ENCODE measurements at places on chromosomes 1 and 21.

DNA sequence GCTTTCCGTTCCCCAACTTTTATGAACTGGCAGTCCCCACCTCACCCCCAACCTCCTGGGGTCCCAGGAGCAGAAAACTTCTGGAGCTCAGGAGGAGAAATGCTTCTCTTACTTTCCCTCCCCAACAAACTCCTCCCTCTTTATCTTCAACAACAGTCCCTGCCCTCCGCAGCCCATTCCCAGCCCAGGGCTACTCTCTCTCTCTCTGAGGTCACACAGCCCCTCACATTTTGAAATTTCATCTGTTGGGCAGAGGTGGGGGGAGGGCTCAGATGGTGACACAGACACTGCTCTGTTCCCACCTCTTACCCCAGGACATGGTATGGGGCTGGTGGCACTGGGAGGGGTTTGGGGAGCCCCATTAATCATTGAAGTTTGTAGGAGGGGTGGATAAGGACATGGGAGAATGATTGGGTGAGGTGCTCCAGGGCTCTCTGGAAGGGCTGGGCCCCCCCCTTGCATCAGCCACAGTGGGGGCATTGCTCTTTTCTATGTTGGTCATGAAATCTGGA lies 6.0 kb downstream of the PIK3CD start:
- no peak for DNase-seq

DNA sequence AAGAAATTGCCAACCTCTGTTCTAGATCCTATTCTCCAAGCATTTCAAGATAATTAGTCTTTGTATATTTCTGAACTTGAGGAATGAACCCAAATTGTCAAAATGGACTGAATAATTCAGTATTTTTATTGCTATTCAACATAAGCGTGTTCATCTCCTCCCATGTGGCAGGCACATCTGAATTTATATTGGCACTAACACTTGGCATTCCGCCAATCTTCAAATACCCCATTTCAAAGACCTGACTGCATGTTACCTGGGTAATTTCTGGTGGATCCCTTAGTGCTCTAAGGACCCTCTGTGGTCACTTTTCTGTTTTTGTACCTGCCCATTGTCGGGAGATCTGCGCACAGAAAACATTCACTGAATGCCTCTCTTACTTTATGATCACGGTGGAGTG lies 66.6 kb downstream of the BACE2 start:
- no peak for DNase-seq

DNA sequence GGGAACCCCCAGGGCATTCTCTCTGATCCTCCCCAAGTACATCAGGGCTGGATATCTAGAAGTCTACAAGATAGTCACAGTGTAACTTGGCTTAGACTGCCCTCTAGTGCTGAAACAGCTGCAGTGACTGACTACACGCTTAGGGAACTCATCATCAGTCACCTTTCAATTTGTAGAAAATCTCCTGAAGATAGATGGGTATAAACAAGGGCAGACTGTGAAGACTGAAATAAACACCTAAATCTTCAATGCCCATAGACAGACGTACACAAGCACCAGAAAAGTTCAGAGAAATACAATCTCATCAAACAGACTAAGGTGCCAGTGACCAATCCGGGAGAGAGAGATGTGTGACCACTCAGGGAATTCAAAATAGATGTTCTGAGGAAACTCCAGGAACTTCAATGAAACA lies 46.6 kb downstream of the PACC1 start:
- peak; percentile 81 for DNase-seq

GRCh38 chr1:30250984-30251850 lies 472.2 kb downstream of the MATN1 start:
- DNase-seq = no peak

- no peak for DNase-seq
Measured at GRCh38 chr1:53888681-53889080, 916 bp downstream of the YIPF1 start.

DNA sequence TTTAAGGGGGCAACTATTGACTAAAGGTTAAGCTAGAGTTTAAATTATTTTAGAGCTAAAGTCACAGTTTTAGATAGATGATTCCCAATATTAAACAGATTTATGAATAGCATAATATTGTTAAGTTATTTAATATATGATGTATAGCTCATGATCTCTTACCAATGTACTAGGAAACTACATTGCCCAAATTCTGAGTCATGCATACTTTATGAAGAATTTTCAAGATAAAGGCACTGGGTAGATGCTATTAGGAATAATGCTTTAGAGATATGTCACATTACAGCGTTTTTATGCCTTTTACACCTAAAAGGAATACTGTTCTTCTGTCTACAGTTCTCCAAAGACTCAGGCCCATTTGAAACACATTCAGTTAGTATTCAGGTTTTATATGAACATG lies 215.1 kb downstream of the NCAM2 start:
- DNase-seq = no peak

DNA sequence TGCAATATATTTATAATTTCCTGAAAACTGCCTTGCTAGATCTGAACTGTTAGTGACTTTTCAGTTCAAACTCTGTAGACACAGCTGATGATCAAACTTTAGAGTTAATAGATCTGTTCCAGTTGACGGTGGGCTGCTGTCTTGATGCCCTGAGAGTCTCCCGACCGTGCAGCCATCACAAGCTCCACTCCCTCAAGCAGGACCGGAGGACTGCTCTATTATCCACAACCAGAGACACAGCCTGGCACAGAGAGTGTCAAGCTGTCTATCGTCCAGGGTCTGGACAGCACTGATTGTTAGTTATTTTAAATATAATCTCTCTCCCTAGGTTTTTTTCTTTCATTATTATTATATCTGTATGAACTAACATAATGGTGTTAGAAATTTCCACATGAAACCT lies 8.0 kb downstream of the CHODL start:
- no peak for DNase-seq

DNA sequence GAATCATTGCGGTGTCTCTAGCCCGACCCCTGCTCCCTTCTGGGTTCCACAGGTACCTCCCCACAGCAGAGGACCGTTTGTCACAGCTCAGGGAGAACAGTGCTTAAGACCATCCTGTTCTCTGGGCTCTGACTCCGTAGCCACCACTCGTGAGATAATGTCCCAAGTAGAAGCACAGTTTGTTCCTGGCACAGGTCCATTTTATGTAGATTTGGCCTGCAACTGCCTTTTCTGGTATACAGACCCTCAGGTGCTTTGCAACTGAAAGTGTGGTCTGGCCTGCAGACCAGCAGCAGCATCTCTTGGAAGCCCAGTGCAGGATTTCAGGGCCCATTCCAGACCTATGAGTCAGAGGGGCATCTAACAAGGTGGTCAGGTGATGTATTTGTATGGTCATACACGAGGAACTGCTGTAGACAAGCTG lies 28.4 kb upstream of the TMEM125 start:
- DNase-seq = no peak

- no peak for DNase-seq
Measured at GRCh38 chr21:25186273-25186672, 421.0 kb downstream of the MRPL39 start.

GRCh38 chr1:155017041-155017945 lies 14.7 kb downstream of the ZBTB7B start:
- DNase-seq = peak; percentile 97

- DNase-seq = no peak
Measured at GRCh38 chr1:95195046-95195445, 39.0 kb upstream of the RWDD3 start.

GRCh38 chr1:41320895-41321676 lies 40.1 kb upstream of the FOXO6 start:
- DNase-seq = no peak

- no peak for DNase-seq
Measured at GRCh38 chr1:18724801-18725200, 94.2 kb downstream of the PAX7 start.

DNA sequence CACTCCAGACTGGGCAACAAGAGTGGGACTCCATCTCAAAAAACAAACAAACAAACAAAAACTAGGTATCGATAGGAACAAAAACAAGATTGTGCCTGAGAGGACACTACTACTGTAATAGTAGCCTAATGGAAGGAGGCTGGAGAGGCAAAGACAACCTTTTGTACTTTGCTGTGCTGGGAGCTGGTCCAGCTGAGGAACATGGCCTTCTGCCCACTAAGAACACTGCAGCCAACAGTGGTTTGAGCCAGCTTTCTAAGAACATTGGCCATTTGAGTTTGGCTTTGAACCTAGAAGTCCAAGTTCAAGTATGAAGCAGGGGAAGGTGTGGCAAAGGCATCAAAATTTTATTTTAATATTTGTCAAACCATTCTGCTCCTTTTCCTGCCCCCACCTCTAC lies 22.7 kb upstream of the RGS8 start:
- DNase-seq = no peak

Measured in NCI-H460 (cell line).